ENCODE measurements at places on chromosomes 2 and 18. TPM values are rescaled to one million over a fixed set of nuclear protein-coding genes. Genes with fewer than 3 reads are reported as not detected.

Gene PAPOLG
- polyA plus RNA-seq = 27.5 TPM

Gene MYOM1
- polyA plus RNA-seq = 11.7 TPM

Gene MC2R
- polyA plus RNA-seq = not detected

Gene STAT4
- 10.9 TPM for polyA plus RNA-seq

Gene PARD3B
- polyA plus RNA-seq = 32.0 TPM

Gene DES
- 6.0 TPM for polyA plus RNA-seq

Gene TMEFF2
- 8.3 TPM for polyA plus RNA-seq
